Transverse colon (tissue), 4 donors: ENCODE measurements at places on chromosomes 4 and X.

DNA sequence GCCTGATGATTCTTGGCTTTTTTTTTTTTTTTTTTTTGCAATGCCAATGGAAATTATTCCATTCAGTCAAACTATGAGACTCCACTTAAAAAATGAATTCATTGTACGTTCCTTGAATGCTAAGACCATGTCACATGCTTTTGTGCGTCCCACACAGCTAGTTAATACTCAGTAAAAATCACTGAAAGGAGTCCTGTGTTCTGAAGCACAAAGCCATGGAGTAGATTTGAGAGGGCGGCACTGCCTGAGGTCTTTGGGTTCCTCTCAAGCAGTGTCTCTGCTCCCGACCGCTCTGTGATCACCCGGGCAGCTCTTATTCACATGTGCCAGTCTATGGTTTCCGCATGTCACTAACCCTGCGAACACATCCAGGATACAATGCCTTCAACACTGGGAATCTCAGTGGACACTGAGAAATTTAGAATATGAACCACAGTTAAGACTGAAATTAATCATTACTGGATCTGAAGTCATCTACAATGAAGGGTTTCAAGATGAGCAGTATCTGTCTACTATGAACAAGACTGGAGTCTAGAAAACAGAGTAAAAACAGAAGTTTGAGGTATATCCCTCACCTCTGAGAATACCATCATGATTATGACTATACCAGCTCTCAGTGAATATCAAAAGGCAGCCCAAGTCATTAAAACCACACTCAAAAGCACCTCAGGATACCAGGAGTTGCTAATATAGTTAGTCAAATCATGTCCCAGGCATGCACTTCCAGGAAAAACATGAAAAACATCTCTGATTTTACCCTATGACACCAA, 193.0 kb downstream of the MGST2 start:
- no peak for DNase-seq

- DNase-seq: no peak
These were observed 217.6 kb downstream of the SNCA start for GRCh38 chr4:89619206-89619962.

GRCh38 chrX:54529151-54529550, 868 bp upstream of the GNL3L start:
- no peak for DNase-seq

DNA sequence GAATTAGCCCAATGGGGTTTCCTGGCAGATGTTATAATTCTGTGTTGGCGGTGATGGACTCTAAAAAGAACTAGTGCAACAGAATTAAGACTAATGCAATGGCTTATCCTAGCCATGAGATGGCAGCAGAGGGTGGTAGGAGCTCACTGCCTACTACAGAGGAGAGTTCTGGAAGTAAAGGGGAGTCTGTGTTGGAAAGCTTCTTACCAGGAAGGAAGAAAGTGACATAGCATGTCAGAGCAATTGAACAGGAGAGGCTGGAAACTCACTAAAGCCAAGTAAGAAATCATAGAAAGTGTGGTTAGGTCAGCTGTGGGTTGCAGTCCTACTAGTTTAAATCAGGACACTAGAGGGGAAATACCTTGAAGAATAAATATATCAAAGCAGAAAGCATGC, 6.3 kb upstream of the TRPC5OS start:
- peak; percentile 7 for DNase-seq

DNA sequence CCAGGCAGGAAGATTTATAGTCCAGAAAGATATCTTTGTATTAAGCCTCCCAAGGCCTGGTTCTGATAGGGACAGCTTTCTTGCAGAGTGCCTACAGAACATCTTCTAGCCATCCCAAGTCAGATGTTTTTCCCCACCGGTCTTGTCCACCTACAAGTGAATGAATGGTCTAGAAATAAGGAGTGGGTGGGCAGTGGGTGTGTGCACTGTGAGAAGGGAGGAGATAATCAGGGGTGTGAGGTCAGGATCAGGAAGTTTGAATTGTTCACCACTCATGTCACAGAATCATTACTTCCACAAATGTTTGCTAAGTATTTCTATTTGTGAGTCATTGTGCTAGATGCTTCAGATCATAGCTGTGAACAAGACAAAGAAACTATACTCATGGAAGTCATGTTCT, 332.6 kb downstream of the NKX6-1 start:
- DNase-seq: no peak

- DNase-seq: no peak
These were observed 79.6 kb downstream of the ANTXR2 start for GRCh38 chr4:79993476-79993875.

- DNase-seq: no peak
These were observed 27.2 kb downstream of the TAPT1 start for GRCh38 chr4:16199093-16199492.

DNA sequence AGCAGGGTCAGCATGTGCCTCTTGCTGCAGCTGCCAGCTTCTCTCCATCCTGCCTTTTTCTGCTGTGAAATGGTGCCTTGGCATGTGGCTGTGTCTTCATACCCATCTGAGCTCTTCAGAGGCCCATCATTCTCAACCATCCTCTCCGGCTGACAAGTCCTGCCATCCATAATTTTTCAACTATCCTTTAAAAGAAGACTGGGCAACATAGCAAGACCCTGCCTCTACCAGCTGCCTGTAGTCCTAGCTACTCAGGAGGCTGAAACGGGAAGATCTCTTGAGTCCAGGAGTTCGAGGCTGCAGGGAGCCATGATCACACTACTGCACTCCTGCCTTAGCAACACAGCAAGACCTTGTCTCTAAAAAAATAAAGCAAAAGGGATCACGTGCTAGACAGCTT, 64.2 kb upstream of the TTC29 start:
- no peak for DNase-seq

- DNase-seq: no peak
These were observed 18.4 kb downstream of the IQSEC2 start for GRCh38 chrX:53262918-53263394.

- no peak for DNase-seq
These were observed 37.2 kb downstream of the LIMCH1 start for GRCh38 chr4:41575207-41575606.

- DNase-seq: no peak
These were observed 28.0 kb upstream of the MXD4 start for GRCh38 chr4:2289955-2290333.

DNA sequence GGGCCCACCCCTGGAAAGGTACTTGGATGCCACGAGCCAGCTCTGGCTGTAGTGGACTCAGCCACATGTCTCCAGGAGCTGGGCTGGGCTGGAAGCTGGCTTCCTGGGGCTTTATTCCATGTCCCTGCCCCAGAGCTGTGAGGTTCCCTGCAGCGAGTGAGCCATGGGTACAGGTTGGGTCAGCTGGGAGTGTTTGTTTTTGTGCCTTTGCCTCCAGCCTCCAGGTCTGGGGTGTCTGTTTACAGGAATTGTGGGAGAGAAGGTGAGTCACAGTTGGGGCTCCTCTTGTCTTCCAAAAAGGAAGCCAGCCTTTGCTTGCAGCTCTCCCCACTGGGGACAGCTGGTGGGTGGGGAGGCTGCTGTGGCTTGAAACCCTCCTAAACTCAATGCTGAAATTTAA, 21.5 kb downstream of the SORCS2 start:
- DNase-seq: no peak

DNA sequence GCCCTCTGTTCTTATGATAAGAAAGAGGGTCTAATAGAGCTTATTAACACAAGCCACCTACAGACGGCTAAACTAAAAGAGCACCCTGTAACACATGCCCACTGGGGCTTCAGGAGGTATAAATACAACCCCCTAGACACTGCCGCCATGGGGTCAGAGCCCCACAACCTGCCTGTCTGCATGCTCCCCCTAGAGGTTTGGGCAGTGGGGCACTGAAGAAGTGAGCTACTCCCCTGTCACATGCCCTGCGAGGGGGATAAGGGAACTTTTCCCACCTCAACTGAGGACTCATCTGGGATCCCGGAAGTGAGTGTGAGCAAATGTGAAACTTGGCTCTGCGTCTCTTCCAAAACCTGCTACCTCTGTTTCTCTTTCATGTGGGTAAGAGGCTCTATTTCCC, 334.5 kb downstream of the ADAM29 start:
- DNase-seq: no peak

DNA sequence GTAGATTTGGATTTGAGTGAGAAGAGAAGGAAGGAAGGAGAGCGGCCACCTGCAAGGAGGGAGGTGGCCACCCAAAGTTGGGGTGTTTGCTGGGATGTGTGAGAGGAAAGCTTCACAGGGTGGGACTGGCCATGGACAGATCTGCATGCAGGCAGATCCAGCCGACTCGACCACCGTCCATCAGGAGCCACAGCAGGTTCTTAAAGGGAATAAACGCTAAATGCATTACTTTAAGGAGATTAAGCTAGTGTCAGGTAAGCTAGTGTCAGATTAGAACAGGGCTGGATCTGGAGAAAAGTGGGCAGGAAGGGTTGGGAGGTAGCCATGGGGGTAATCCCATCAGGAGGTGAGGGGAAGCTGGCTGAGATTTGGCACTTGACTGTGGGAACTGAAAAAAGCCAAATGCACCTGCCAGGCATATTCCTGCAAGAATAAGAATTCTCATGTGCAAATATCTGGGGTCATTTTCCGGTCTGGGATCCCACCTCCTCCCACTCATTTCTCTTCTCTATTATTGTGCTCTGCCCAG, 79.6 kb downstream of the MGST2 start:
- no peak for DNase-seq

DNA sequence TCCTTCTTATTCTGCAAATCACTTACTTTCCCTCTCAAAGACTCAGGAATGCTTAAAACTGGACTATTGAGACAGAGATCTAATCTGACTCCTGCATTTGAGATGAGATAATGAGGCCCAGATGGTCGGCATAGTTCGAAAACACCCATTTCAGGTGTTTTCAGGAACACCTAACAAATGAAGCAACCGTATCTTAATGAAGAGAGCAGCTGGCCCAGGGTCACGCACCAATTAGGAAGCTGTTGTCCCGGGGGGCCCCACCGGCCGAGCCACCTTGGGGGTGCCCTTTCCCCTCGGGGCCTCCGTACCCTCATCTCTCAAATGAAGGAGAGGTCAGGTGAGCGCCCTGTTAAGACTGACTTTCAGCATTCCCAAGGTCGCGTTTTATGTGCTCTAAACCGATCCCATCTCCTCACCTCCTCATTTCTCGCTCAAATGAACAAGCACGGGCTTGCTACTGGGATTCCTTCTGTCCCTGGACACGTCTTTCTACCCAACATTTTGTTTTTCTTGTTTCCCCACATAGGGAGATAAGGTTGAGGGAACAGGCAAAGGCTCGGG, 824 bp downstream of the LRPAP1 start:
- no peak for DNase-seq

DNA sequence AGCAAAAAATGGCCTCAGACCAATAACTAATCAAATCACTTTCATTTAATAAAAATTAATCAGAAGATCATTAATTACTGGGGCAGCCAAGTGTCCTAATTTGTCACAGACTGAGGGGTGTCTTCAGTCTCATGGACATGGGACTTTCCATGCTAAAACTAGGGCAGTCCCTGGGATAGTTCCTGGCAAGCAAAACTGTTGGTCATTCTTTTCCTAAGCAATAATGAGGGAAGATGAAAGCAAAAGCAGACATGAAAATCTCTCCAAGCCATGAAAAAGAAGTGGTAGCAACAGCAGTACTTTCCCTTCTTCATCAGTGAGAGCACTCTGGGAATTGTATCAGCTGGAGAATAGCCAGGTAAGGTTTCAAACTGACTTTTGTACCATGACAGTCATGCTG, 3.7 kb upstream of the ANTXR2 start:
- DNase-seq: no peak

DNA sequence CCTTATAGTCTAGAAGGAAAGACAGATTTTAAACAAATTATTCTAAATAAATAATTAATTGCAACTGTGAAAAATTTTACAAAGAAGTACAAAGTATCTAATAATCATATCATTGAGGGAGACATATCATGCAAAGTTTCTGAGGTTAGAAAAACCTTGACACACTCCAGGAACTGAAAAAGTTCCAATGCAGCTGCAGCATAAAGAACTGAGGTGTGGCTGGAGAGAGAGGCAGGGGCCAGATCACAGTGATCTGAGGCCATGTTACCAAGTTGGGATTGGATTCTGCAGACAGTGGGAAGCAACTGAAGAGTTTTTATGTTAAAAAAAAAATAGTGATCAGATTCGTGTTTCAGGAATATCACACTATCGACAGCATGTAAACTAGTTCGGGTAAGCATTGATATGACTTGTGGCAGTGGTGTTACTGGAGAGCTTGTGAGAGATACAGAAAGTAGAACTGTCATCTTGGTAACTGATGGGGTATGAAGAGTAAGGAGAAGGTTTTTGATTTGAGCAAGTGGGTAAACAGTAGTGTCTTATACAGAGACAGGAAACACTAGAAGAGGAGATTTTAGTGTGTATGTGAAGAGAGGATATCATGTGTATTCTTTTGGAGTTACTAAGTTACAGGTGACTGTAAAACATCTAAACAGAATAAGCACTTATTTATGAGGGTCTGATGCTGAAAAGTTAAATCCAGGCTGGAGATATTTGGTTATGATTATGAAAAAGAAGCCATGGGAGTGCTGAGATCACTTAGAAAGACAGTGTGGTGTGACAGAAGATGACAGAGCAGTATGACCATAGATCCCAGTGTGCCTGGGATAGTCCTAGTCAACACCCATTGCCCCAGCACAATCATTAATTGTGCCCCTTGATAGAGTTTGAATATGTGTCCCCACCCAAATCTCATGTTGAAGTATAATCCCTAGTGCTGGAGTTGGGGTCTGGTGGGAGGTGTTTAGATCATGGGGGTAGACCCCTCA, 15.6 kb upstream of the SPRY1 start:
- no peak for DNase-seq

- no peak for DNase-seq
These were observed 708.9 kb downstream of the FSTL5 start for GRCh38 chr4:161454860-161455259.

- DNase-seq: no peak
These were observed 83.7 kb downstream of the NAT8L start for GRCh38 chr4:2142630-2143427.

DNA sequence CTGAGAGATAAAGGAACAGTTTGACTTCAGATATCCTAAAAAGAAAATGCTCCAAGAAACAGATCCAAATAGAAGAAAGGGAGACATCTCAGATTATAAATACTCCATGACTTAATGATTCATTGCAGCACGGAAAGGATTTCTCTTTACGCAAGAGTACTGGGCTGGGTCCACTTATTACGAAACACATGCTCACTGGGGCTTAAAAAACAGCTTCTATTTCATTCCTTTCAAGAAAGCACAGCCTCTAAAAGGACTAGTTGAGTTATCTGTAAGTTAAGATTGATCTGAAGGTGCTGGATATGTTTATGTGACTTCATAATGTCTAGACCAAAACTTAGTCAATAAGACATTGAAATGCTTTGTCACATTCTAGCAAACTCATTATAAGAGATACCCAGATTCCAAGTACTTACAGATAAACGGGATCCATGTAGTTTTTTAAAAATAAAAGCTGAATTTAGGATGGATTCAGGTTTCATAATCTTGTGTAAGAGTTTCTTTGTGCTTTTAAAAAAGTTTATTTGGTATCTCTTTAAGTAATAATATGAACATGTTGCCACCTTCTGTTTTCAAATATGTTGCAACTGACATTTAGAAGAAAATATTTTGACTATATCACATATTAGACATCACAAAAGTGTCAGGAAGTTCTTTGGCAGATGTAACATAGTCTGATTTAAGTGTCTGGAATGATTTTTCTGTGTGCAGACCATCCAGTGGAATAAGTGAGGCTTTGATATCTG, 109.5 kb upstream of the MYOZ2 start:
- peak; percentile 27 for DNase-seq

- DNase-seq: no peak
These were observed 30.4 kb downstream of the CLDN34 start for GRCh38 chrX:9997524-9997923.
